ENCODE measurements at places on chromosomes 3 and 15.

DNA sequence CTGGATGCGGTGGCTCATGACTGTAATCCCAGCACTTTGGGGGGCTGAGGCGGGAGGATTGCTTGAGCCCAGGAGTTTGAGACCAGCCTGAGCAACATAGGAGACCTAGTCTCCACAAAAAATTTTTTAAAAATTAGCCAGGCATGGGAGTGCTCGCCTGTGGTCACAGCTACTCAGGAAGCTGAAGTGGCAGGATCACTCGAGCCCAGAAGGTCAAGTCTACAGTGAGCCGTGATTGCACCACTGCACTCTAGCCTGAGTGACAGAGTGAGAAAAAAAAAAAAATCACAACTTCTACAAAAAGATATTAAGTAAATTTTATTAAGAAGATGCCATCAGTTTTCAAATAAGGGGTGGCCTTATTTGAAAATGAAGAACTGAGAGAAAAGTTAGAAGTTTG, 11.9 kb upstream of the PLA2G4D start:
- no peak for DNase-seq

GRCh38 chr3:134375582-134376384, 1.5 kb upstream of the AMOTL2 start:
- no peak for DNase-seq

DNA sequence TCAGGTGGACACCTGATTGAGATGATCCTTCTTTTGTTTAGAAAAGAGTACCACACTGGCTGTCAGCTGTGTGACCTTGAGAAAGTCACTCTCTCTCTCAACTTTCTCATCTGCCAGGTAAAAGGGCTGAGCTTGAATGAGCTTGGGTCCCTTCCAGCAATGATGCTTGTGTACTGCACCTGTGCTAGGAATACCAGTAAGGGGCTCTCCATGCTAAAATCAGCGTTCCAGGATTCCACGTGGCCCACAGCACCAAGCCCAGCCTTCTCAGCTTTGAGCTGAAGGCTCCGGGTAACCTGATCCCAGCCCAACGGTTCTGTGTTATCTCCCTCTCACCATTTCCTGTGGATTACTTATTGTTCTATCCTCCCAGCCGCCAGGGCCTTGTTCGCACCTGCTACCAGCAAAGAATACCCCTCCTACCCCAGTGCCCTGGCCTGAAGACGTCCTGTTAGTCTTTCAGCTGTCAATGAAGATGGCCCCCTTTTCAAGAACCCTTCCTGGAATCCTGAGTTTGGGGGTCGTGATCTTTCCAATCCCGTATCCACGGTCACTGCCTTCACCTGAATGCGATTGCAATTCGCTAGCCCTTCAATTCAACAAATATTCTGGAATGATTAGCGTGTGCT, 54.2 kb upstream of the CGNL1 start:
- no peak for DNase-seq

DNA sequence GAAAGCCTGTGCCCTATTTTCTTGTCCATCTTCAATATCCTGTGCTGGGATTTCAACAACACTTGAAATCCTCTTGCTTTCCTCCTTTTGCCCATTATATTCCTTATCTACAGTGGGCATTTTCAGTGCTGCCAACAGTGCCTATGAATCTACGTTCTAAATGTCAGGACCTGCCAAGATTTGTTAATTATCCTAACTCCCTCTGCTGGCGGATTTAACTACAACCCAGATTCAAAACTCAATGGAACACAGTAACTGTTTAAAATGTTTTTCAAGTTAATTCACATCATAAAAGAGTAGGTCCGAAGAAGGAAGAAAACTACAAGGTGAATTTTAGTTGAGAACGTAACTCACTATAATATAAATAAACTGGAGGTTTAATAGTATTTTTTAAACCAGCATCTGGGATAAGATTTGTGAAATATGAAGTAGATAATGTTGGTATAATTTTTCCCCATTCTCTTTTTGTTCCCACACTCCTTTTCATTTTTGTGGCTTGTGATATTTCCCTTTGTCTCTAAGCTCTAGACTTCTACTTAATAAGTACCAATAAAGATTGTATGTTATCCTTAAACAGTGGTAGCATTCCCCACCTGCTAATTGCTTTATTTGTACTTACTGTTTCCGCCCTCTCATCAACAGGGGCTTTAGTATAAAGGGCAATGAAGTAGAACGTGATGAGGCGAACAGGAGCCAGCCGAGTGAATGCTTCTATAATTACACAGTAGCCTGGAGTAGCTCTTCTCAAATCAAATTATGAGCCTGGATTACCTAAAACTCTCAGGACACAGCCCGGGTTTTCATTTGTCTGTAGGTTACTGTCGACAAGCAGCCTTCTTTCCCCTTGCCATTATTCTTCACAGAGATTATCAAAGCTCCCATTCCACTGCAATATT, 302.5 kb upstream of the ATP11B start:
- DNase-seq = no peak

GRCh38 chr15:45116006-45116481, 1.9 kb downstream of the DUOXA2 start:
- DNase-seq = no peak
